Activated T-cell treated with anti-CD3 and anti-CD28 coated beads for 48 hours (primary cell): ENCODE measurements at places on chromosomes 4 and X.

DNA sequence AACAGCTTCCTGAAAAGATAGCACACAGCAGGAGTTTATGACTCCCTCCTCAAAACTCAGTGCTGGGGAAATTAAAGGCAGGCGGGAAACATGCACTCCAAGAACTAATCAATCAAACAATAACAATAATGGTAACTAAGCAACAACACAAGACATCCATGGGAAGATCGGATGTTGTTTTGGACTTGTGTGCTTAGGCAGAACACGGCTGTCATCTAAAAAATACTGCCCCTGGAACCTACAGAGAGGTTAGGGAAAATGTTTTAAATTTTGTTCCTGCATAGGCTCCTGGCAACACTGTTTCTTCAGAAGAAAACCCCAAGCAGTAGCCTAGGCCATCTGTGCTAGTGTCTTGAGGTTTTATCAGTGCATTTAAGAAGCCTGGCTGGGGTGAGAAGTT is 1378.2 kb downstream of the STIM2 start:
- DNase-seq: no peak

DNA sequence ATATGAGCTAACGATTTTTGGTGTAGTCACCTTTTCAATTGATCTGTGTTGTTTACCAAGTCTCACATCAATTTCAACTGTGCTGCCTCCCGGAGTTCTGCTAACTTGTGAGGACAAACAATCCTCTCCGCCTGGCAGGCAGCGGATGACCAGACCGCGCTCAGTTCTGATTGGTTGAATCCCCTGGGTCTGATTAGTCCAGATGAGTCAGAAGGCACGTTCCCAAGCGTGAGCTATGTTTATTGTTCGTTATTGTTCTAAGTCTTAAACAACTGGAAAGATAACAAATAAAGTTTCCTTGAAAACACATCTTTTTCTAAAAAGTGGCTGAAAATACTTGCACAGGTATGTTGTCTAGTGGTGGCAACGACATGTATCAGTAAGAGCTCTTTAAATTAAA is 37.9 kb upstream of the TRPC3 start:
- DNase-seq: no peak

DNA sequence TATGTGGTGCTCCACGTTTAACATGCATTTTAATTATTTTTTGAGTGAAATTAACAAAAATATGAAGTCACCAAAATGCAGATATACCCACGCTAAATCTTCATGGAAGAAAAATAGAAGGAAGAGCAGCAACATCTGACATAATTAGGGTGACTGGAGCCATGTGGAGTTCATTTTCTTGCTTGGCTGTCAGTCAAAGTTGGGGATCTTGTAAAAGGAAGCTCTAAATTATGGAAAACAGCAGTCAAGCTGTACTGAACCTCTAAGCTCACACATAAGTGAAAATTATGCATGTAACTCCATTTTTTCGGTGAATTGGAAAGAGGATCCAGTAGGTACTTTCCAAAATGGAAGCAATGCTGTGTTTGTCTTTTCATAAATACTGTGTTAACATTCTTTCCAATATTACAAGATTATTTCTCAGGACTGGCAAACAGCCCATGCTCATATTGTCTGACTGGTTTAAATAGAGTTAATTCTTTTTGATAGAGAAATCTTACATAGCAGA is 9.7 kb upstream of the PDGFC start:
- no peak for DNase-seq

GRCh38 chr4:83240379-83240875 is 44.2 kb downstream of the COQ2 start:
- DNase-seq: no peak

GRCh38 chr4:76943790-76944189 is 5.8 kb upstream of the SEPTIN11 start:
- no peak for DNase-seq

DNA sequence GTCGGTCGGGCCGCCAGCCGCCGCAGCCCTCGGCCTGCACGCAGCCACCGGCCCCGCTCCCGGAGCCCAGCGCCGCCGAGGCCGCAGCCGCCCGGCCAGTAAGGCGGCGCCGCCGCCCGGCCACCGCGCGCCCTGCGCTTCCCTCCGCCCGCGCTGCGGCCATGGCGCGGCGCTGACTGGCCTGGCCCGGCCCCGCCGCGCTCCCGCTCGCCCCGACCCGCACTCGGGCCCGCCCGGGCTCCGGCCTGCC is 213 bp downstream of the NFKB1 start:
- DNase-seq: no peak

DNA sequence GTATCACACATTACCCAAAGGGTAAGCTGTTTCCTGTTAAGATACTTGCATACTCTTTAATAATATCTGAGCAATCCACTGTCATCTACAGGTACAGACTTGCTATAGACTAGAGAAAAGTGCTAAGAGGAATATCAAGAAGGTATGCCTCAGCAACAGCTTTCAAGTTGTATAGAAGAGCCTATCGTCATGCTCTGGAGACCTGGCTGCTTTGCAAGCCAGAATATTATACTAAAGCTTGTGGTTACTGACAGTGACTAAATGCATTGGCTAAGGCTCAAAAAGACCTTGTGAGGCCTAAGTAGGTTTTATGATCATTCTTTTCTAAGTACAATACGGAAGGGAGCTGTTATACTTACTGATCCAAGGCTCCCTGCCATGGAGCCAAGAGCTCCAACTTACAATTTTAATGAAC is 11.3 kb downstream of the LAMP2 start:
- DNase-seq: no peak

- no peak for DNase-seq
Observed at GRCh38 chr4:48752726-48753125, 27.4 kb downstream of the FRYL start.

DNA sequence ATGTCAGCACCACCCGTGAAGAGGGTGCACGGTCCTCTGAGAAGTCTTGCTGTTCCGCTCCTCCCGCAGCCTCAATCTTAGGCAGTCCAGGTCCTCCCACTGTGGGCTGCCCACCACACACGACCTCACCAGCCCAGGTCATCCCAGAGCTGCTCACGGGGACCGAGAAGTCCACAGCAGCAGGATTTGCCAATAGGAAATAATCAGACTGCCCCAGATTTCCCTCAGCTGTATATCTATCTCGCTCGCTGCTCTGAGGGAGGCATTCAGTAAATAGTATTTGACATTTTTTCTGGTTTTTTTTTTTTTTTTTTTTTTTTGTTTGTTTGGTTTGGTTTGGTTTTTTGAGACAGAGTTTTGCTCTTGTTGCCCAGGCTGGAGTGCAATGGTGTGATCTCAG is 83.8 kb downstream of the STOX2 start:
- DNase-seq: no peak

- DNase-seq: no peak
Observed at GRCh38 chrX:141652286-141652685, 46.3 kb downstream of the SPANXD start.

DNA sequence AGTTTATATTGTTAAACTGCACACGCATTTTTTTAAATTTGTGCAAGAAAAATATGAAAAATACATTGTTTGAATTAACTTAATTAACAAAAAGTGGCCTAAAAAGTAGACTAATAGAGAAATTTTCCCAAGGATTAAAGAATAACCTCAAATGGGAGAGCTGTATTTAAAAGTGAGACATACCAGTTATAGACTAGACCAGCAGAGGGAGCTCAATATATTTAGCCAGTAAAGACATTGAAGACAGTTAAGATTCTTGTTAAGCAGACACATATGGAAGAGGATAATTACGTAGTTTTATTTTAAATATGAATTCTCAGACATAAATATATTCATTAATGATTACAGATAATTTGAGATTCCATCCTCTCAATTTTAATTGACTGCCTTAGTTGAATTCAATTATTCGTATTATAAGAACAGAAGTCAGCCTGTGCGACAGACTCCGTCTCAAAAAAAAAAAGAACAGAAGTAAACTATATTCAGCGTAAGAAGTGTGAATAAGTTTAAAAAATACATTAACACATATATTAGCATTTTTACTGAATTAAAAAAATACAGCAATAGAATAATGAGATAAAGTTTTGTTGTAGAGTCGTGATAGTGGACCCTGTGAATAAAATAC is 64.8 kb downstream of the GLRA3 start:
- no peak for DNase-seq

- no peak for DNase-seq
Observed at GRCh38 chr4:105059337-105059736, 87.3 kb upstream of the TET2 start.

DNA sequence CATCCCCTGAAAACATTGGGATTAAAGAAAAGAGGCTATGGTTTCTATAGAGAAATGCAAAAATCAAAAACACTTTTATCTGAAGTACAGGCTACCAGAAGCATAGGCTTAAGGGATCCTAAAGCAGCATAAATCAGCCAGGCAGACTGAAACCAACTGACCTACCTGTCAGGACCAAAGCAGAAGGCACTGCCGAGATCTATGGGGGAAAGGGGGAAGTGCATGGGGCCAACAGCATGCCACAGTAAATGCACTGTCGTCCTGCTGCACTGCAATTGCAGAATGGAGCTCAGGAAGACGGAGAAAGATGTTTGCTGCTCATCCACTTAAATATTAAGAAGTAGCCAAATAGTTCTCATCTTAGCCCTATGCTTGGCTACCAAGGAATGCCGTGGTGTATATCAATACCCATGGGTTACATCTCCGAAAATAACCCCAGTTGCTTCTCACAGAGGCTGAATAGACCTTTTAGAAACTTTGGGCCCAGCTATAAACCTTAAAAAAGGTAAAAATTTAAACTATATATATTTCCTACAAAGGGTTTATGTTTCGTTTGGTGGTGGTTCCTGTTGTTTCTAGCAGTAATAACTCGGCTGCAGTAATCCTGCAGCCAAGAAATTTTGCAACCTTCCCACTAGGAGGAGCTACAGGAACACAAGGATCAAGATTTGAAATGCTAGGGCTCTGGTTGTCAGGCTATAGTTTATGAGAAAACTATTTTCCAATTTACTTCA is 312.2 kb upstream of the DIAPH2 start:
- DNase-seq: no peak

DNA sequence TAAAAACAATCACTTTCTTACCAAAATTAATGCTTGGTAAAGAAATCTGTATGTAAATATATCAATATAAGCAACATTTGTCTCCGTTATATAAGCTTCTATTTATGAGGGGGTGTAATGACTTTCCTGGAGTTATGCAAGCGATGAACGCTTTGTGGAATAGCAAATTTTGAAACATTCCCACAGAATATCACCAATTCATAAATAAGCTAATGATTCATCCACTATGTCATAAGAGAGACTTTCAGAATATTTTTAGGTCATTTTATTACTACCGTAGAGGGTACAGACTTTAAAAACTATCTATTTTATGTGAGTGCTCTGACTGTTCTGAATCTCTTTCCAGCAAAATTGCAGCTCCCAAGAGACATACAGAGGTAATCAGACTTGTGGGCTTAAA is 179.5 kb upstream of the FTHL17 start:
- DNase-seq: no peak

- no peak for DNase-seq
Observed at GRCh38 chr4:48079972-48080391, 54.1 kb downstream of the TXK start.

DNA sequence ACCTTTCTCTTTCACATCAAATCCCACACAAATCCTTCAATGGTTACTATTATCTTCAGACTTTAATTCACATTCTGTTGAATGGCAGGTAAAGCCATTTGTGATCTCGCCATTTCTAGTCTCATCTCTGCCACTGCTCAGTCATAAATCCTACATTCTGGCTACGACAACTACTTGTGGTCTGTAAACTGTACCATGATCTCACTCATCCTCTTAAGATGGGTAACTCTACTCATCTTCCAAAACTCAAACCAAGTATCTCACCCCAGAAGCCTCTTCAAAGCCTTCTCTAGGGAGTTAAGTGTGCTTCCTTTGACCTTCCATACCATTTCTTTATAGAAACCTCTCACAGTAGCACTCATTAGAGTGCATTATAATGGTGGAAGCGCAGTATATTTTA is 101.8 kb downstream of the NEK1 start:
- no peak for DNase-seq

- DNase-seq: no peak
Observed at GRCh38 chr4:89582756-89583505, 254.0 kb downstream of the SNCA start.

GRCh38 chr4:99642725-99643489 is 14.7 kb downstream of the C4orf54 start:
- no peak for DNase-seq

- DNase-seq: no peak
Observed at GRCh38 chr4:8838296-8838960, 33.2 kb downstream of the HMX1 start.

- DNase-seq: no peak
Observed at GRCh38 chr4:26094911-26095310, 180.9 kb downstream of the SMIM20 start.

GRCh38 chr4:14234307-14234706 is 606.8 kb upstream of the BOD1L1 start:
- no peak for DNase-seq

DNA sequence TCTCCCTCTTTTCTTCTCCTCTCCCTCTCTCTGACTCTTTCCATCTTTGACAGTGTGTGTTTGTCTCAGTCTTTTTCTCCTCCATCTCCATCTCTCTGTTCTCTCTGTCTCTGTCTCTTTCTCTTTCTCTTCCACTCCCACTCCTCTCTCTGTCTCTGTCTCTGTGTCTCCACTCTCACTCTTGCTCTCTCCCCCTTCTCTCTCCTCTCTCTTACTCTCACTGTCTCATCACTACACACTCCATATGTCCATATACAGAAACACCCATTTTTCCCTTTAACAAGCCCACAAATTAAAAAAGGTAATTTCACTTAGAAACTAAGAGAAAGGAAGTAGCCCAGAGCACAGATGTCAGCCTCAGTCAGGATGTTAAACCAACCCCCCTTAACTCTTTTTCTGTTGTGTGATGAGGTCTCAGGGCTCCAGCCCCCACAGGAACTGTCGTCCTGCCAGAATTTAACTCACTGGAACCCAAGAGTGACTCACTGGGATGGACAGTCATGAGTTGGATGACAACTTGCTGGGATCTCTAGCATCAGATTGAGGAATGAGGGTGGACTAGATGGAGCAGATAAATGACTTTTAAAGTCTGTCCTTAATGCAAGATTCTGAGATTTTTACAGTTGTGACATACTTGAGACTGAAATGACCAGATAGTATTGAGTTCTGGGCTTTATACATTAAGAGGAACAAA is 27.5 kb downstream of the OTUD6A start:
- DNase-seq: no peak

GRCh38 chrX:135438734-135439043 is 16.9 kb downstream of the SMIM10L2A start:
- no peak for DNase-seq

- DNase-seq: no peak
Observed at GRCh38 chr4:133324491-133324890, 175.4 kb downstream of the PCDH10 start.

DNA sequence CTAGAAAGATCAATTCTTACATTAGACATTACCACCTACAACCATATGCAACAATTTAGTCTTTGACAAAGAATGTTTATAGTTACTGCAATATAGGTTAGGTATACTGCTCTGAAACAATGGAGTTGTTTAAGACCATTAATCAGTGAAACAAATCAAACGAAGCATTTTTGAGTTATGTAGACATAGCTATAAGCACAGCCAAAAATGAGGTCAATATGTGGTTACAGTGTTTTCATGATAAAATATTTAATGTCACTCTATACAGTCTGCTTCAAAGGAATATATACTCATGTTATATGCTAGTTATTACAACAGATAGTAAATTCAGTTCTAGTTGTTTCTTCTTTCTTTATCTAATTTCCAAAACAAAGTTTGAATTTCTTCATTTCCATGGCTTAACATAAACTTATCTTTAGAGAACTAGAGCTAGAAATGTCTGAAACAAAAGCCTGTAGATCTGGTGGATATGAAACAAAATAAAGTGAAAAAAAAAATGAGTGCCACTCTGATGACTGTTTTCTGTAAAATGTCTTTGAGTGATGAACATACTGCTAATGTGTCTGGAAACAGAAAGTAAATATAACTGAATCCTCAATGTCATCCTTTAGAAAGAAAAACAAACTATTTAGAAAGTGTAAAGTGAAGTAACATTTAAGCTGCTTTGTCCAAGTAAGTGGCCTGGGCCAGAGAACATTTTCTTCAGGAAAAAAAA is 809.0 kb downstream of the FAT4 start:
- no peak for DNase-seq
